ENCODE measurements at places on chromosomes 2 and 18.

- H3K4me1 ChIP-seq, result no peaks in the 10 kb centered on the region
- no peaks in the 10 kb centered on the region for H3K36me3 ChIP-seq
- H3K27me3 ChIP-seq, result no peaks in the 10 kb centered on the region
- no peak overlapping the region for H3K4me3 ChIP-seq
Observed at GRCh38 chr2:212618636-212619035, 80.0 kb upstream of the ERBB4 start.

DNA sequence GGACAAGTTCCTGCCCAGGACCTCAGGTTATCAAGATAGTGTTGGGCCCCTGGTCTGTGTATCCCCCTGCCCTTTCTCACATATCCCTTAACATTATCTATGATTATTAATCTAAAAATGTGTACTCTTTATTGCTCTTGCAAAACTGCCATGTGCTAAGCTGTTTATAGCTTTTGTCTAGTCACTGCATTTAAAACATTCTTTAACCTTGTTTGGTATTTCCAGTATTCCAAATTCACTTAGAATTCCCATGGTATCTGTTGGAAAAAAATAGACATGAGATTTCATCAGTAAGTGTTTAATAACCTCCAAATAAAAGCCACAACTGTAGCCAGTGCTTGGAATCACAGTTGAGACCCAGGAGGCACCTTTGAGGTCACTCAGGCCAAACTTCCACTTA is 16.2 kb upstream of the GLS start:
- no peak overlapping the region for H3K27ac ChIP-seq
- H3K27me3 ChIP-seq, result no peaks in the 10 kb centered on the region
- no peaks in the 10 kb centered on the region for H3K4me1 ChIP-seq
- DNase-seq, result no peak
- H3K36me3 ChIP-seq, result no peaks in the 10 kb centered on the region

DNA sequence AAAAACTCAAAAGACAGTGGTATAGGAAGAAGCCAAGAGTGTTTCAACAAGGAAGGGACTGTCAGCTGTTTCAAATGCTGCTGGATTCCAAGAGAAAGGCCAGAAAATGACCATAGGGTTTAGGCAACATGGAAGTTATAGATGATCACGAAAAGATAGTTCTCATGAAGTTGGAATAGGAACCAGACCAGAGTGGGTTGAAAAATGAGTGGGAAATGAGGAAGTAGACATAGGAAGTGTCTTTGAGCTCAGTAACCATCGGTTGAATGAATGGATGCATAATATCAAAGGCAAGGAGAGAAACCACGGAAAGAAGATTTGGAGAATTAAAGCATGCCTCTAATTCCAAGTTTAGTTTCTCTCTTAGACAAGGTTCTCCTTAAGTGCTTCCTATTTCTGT is 1.3 kb downstream of the NCAPH start:
- no peaks in the 10 kb centered on the region for H3K27me3 ChIP-seq
- peaks cover 3% of the 10 kb centered on the region for H3K4me1 ChIP-seq
- DNase-seq, result no peak

- DNase-seq, result no peak
- no peaks in the 10 kb centered on the region for H3K36me3 ChIP-seq
- no peak overlapping the region for H3K27ac ChIP-seq
- H3K4me1 ChIP-seq, result no peaks in the 10 kb centered on the region
Observed at GRCh38 chr18:12301263-12302005, 6.6 kb upstream of the TUBB6 start.

- H3K4me1 ChIP-seq, result no peaks in the 10 kb centered on the region
- H3K36me3 ChIP-seq, result no peaks in the 10 kb centered on the region
- DNase-seq, result no peak
- H3K4me3 ChIP-seq, result no peak overlapping the region
- no peaks in the 10 kb centered on the region for H3K27me3 ChIP-seq
Observed at GRCh38 chr2:133780997-133781513, 212.8 kb upstream of the NCKAP5 start.

DNA sequence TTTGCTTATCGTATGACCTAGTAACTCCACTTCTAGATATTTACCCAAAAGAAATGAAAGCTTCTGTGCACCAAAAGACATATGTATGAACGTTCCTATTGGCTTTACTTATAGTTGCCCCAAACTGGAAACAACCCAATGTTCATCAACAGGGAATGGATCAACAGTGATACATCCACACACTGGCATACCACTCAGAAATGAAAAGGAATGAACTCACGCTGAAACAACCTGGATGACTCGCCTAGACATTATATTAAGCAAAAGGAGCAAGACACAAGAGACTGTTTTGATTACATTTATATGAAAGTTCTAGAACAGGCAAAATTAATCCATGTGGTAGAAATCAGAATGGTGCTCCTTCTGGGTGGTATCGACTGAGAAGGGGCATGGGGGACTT is 18.9 kb downstream of the ADRA2B start:
- DNase-seq, result no peak
- no peaks in the 10 kb centered on the region for H3K27me3 ChIP-seq
- no peak overlapping the region for H3K4me3 ChIP-seq
- H3K27ac ChIP-seq, result no peak overlapping the region
- no peaks in the 10 kb centered on the region for H3K36me3 ChIP-seq

DNA sequence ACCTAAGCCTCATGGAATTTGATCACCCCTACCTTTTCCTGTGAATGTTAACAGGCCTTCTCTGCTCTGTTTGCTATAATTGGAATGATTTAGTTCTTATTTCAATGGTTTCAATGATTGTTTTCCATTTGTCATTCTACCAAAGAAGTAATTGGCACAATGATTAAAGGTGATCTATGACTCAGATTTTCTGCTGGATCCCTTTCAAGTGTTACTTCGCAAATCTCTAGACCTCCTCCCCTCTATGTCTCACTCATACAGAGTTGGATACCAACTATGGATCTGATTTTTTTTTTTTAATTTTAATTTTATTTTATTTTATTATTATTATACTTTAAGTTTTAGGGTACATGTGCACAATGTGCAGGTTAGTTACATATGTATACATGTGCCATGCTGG is 29.6 kb upstream of the FAM117B start:
- no peak for DNase-seq
- H3K36me3 ChIP-seq, result no peaks in the 10 kb centered on the region
- no peaks in the 10 kb centered on the region for H3K4me1 ChIP-seq
- H3K27me3 ChIP-seq, result no peaks in the 10 kb centered on the region
- H3K27ac ChIP-seq, result no peak overlapping the region

DNA sequence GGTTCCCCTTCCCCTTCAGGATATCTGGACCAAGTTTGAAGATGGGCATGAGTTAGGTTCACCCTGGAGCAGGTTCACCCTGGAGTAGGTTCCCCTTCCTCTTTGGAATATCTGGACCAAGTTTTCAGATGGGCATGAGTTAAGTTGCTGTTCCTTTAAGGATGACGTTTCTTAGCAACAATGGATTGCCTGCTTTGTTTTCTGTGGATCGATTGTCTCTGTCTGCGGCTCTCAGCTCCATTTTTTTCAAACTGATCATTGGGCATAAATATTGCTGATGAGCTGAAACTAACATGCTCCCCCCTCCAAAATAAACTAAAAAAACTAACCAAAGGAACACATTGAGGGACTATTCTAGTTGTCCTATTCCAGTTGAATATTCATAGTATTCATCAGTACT is 149.5 kb downstream of the SPP2 start:
- no peak overlapping the region for H3K4me3 ChIP-seq
- no peak overlapping the region for H3K27ac ChIP-seq
- H3K36me3 ChIP-seq, result no peaks in the 10 kb centered on the region
- no peaks in the 10 kb centered on the region for H3K4me1 ChIP-seq
- H3K27me3 ChIP-seq, result peaks cover 2% of the 10 kb centered on the region

DNA sequence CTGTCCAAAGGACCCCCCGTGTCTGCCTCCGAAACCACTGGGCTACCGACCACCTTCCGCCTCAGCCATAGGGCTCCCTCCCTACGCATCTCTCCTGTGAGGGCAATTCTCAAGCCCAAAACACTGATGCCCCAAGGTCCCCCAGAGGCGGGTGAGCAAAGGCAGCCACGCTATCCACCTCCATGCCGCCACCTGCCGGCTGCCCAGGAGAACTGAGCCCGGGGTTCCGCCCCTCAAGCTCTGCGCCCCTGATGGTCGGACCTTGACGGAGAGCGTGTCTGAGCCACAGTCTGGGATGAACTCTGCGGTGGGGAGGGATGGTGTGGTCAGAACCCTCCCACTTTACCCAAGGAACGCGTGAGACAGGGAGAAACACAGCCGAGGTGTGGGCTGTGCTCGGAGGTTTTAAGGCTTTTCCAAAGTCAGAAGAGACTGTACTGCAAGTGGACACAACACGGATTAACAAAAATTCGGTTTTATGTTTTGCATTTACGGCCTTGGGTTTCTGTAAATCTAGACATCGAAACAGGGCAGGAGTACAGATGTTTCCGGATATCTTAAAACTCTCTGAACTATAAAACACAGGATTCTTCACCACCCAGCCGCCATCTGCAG is 114.1 kb downstream of the ZNF516 start:
- H3K36me3 ChIP-seq, result no peaks in the 10 kb centered on the region
- no peak for DNase-seq
- no peaks in the 10 kb centered on the region for H3K27me3 ChIP-seq
- no peaks in the 10 kb centered on the region for H3K4me1 ChIP-seq

- no peak overlapping the region for H3K4me3 ChIP-seq
- no peaks in the 10 kb centered on the region for H3K4me1 ChIP-seq
- H3K27ac ChIP-seq, result no peak overlapping the region
- no peaks in the 10 kb centered on the region for H3K36me3 ChIP-seq
- H3K27me3 ChIP-seq, result no peaks in the 10 kb centered on the region
Observed at GRCh38 chr2:147715807-147716206, 129.0 kb upstream of the ACVR2A start.

DNA sequence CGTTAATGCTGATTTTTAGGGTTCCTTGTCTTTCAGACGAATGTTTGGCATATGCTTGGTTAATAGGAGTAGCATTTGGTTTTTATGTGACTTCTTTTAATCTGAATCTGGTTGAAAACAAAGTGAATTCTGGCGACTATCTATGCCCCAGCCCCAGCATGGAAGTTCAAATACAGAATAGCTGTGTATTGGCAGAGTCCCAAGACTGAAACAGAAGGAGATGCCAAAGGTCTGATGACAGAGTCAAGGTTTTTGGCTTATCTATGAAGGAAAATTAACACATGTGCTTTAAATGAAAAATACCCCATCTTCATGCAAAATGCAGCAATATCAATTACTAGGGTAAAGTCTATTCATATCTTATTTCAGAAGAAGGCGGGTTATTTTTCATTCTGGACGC is 734.8 kb upstream of the NXPH2 start:
- no peaks in the 10 kb centered on the region for H3K36me3 ChIP-seq
- no peak for DNase-seq
- no peak overlapping the region for H3K27ac ChIP-seq
- no peaks in the 10 kb centered on the region for H3K27me3 ChIP-seq
- no peaks in the 10 kb centered on the region for H3K4me1 ChIP-seq
- H3K4me3 ChIP-seq, result no peak overlapping the region

GRCh38 chr2:3170792-3171455 is 206.7 kb downstream of the EIPR1 start:
- no peak overlapping the region for H3K27ac ChIP-seq
- no peaks in the 10 kb centered on the region for H3K27me3 ChIP-seq
- no peak overlapping the region for H3K4me3 ChIP-seq
- H3K36me3 ChIP-seq, result no peaks in the 10 kb centered on the region
- no peaks in the 10 kb centered on the region for H3K4me1 ChIP-seq
- DNase-seq, result no peak

DNA sequence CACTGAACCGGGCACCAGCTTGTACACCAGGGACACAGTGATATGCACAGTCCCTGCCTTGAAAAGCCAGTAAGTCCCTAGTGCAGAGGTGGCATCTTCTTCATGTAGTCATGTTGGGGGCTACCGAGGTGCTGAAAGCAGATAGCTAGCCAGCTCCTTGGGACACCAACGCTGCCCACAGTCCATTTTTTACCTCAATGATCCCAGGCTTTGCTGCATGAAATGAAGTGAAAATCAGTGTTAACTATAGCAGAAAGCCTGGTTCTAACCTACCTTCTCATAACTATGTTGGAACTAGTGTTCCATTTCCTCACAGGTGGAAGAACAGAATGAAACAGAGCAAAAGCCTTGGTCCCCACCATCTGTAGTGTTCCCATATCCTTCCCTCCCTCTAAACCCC is 66.6 kb upstream of the EML6 start:
- H3K4me3 ChIP-seq, result no peak overlapping the region
- DNase-seq, result no peak
- H3K36me3 ChIP-seq, result no peaks in the 10 kb centered on the region
- H3K27ac ChIP-seq, result no peak overlapping the region
- no peaks in the 10 kb centered on the region for H3K27me3 ChIP-seq

- no peaks in the 10 kb centered on the region for H3K4me1 ChIP-seq
- no peak overlapping the region for H3K27ac ChIP-seq
- no peaks in the 10 kb centered on the region for H3K36me3 ChIP-seq
- DNase-seq, result no peak
Observed at GRCh38 chr18:79590191-79591031, 89.2 kb upstream of the CTDP1 start.

GRCh38 chr2:113692698-113693428 is 63.6 kb downstream of the SLC35F5 start:
- no peak for DNase-seq
- H3K4me3 ChIP-seq, result no peak overlapping the region
- no peak overlapping the region for H3K27ac ChIP-seq
- no peaks in the 10 kb centered on the region for H3K4me1 ChIP-seq
- H3K27me3 ChIP-seq, result no peaks in the 10 kb centered on the region

DNA sequence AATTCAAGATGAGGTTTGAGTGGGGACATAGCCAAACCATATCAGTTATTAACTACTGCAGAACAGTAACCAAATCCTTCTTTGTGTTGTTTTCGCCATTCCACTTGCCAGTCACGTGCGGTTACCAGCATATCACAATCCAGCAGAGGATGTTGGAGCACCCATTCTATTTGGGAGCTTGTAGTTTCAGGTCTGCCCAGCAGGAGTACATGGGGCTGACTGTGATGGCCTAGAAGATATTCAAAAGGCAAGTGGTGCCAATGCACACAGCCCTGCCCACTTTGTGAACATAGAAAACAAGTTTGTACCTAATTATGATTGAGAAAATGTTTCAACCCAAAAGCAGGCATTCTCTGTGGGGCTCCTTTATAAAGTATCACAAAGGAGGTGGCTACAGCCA is 57.0 kb downstream of the ZNF519 start:
- no peaks in the 10 kb centered on the region for H3K27me3 ChIP-seq
- no peak overlapping the region for H3K27ac ChIP-seq
- H3K4me3 ChIP-seq, result no peak overlapping the region
- H3K4me1 ChIP-seq, result no peaks in the 10 kb centered on the region

- H3K27ac ChIP-seq, result no peak overlapping the region
- no peak for DNase-seq
- no peaks in the 10 kb centered on the region for H3K27me3 ChIP-seq
- no peaks in the 10 kb centered on the region for H3K36me3 ChIP-seq
- H3K4me1 ChIP-seq, result no peaks in the 10 kb centered on the region
Observed at GRCh38 chr2:166972418-166972817, 84.1 kb downstream of the XIRP2 start.

GRCh38 chr18:54233228-54233625 is 8.8 kb upstream of the MBD2 start:
- DNase-seq, result no peak
- no peak overlapping the region for H3K27ac ChIP-seq
- H3K4me1 ChIP-seq, result no peaks in the 10 kb centered on the region
- H3K36me3 ChIP-seq, result no peaks in the 10 kb centered on the region
- no peaks in the 10 kb centered on the region for H3K27me3 ChIP-seq

GRCh38 chr2:39379643-39380524 is 57.2 kb downstream of the MAP4K3 start:
- no peak overlapping the region for H3K27ac ChIP-seq
- DNase-seq, result peak; percentile 61
- no peaks in the 10 kb centered on the region for H3K36me3 ChIP-seq
- H3K27me3 ChIP-seq, result no peaks in the 10 kb centered on the region
- H3K4me1 ChIP-seq, result no peaks in the 10 kb centered on the region

Measured in prostate gland (tissue), 2 donors.